ENCODE measurements at places on chromosomes 16 and 17. TPM values are rescaled to one million over a fixed set of nuclear protein-coding genes. Genes with fewer than 3 reads are reported as not detected.

GRCh38 chr16:30786936-30787612, at the start of gene ZNF629:
Gene ZNF629, minus strand, starts transcription at chr16:30787205. Its CDS starts 2,723 bp downstream, at chr16:30784482.
- no peak for DNase-seq

DNA sequence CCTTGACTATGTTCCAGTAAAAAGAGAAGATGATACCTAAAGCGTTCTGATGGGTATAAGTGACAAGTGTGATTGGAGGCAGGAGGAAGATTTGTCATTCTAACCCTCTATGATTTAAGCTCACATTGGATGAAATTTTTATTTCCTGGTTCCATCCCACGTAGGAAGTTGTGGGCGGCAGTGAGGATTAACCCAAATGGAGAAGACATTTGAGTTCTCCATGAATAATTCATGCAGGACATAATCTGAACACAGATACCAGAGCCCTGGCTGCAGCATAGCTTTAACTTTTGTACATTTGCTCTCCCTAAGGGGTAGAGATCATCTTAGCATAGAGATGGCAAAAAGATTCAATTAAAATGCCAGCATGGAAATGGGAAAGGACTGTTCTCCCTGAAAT, 146.3 kb downstream of the SLC39A11 start:
- DNase-seq, result no peak

DNA sequence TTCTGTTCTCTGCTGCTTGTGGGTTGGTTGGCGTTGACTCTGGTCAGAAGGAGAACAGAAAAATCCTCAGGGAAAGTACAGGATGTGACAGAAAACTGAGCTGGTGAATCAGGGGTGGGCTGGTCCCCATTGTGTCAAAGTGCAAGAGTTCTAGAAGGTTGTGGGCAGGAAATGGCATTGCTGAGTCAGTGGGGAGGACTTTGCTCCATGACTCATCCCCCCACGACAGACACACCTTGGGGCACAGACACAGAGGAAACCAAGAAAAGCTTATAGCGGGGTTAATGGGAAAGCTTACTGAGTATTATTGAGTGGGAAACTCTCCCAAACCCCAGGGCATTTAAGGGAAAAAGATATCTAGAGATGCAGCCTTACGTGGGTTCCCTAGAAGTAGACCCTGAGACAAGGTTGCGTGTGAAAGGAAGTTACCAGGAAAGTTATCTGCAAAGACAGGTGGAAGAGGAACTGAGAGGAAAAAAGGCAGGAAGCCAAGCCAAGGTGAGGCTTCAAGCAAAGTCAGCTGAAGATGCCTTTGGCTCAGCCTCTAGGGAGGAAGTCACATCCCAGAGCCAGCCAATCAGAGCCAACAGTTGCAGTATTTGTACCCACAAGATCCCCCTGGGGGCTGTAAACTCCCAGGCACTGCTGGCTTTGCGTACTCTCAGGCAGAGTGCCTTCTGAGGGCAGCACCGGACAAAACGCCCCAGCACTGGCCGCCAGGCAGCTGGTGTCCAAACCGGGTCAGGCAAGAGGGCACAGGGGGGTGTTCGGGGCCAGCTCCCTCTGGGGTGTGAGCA, 86.4 kb downstream of the FOXL1 start:
- DNase-seq, result peak; percentile 97

KRT9 gene
- 0.51 TPM for total RNA-seq

DNA sequence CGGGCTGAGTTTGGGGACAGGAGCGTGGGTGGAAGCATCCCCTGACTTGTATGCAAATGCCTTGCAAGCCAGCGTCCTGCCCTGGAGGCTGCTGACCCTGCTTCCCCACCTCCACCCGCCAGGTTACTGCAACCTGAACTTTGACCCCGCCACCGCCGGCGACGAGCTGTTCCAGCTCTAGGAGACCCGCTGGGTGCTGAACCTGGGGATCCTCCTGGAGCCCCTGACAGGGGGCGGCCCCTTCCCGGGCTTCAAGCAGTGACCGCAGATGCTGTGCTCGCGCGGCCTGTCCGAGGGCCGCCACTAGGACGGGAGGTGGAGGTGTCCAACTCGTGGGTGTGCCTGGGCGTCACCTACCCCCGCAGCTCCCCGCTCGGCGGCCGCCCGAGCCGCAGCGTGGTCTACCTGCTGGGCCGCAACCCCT, 10.7 kb upstream of the SLC16A5 start:
- no peak for DNase-seq

DNA sequence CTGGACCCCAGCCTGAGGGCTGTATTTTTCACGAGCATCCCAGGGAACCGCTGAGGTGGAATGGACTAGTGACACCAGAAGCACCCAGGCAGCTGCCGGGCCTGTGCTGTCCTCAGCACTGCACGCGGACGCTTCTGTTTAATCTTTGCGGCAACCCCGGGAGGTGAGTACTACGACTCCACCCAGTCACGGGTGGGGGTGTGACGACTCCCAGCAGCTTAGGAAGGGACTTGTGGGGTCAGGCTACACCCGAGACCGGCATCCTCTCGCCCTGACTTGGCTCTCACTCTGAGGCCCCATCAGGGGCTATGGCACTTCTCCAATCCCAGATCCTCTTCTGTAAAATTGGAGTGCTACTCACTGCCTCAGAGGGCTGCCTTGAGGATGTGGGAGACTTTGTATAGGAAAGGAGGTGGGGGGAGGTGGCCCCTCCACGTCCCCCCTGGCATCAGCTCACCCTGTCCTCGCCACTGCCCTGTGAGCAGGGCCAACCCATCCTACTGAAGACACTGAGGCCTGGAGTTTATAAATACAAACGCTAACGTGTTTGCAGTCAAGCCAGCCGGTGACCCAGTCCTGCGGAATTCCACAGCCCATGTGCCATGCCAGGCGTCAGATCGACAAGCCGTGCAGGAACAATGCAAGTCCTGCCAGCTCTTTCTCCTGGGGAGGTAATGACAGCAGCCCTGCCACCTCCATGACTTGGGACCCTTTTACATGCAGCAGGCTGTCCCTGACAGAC, 44.4 kb downstream of the PPL start:
- no peak for DNase-seq

- DNase-seq, result no peak
These were observed 15.0 kb upstream of the KDM6B start for GRCh38 chr17:7818746-7819645.

NEUROD2 gene
- not detected for total RNA-seq

GRCh38 chr17:58310511-58311428, 17.8 kb downstream of the TSPOAP1 start:
- no peak for DNase-seq

RCVRN gene
- total RNA-seq, result not detected

YPEL2 gene
- total RNA-seq, result 2.6 TPM

CXCL16 gene
- 12.7 TPM for total RNA-seq

DNA sequence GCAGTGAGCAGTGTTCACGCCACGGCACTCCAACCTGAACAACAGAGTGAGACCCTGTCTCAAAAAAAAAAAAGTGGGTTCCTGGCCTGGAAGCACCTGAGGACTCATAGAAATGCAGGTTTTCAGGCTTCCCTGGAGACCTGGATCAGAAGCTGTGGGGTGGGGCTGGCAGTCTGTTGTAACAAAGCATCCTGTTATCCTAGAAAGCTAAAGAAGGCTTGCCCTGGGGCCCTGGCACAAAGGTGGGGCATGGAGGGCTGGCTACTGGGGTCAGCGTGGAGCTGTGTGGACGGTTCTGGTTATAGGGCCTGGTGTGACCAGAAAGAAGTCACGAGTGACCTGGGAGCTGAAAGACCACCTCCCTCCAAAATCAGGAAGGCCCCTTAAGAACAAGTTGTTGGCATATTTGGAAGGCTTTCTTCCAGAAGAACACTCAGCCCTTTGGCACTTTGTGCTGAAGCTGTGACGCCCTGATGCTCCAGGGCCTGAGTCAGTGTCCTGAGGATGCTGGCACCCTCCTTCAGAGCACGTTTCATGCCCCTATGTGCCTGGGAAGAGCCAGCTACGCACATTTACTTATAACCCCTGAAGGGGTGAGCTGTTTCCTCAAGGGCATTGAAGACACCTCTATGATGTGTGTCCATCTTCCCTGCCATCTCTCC, 6.2 kb downstream of the CRISPLD2 start:
- DNase-seq, result no peak

IGSF6 gene
- total RNA-seq, result 0.26 TPM

- no peak for DNase-seq
These were observed 26.5 kb upstream of the CES5A start for GRCh38 chr16:55901566-55902217.

GRCh38 chr17:43092901-43093300, 32.3 kb downstream of the BRCA1 start:
- no peak for DNase-seq

GRCh38 chr17:17041018-17041521, 1.2 kb upstream of the MPRIP start:
- DNase-seq, result peak; percentile 61

DNAAF8 gene
- under 0.01 TPM for total RNA-seq

GRCh38 chr16:17988839-17989238, 347.7 kb downstream of the NPIPA8 start:
- no peak for DNase-seq

AATK gene
- total RNA-seq, result 0.51 TPM

DNA sequence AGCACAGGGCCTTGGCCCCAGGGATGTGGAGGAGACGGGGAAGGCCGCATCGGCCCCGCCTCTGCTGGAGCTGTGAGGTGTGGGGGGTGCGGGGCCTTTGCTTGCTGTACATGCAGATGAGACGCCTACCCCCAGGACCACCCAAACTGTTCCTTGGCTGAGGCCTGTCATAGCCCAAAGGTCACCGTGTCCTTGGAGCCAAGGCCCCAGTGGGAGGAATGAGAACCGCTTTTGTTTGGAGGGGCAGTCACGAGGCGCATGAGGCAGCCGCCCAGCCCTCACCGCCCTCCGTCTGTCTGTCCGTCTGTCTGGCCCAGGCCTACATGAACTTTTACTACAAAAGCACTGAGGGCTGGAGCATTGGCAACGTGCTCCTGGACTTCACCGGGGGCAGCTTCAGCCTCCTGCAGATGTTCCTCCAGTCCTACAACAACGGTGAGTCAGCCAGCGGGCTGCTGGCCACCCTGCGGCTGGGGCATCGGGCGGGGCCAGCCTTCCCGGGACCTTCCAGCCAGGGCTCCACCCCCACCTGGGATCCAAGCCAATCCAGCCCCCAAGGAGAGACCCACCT, 8.8 kb downstream of the TAX1BP3 start:
- DNase-seq, result peak; percentile 66

GRCh38 chr17:78096093-78096492, 32.5 kb downstream of the TMC6 start:
- DNase-seq, result no peak

DNA sequence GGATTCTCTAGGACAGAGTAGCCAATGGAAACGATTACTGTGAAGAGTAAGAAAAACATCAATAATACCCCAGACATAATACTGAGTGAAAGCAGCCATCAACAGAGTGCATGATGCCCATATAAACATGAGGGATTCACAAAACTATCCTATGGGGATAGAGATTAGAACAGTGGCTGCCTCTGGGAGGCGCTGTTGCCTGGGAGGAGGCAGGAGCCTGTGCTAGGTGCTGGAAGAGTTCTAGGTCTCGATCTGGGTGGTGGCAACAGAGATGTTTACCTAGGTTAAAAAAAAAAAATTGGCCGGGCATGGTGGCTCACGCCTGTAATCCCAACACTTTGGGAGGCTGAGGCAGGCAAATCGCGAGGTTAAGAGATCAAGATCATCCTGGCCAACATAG, 7.9 kb downstream of the FA2H start:
- no peak for DNase-seq

- DNase-seq, result peak; percentile 46
These were observed 405 bp upstream of the CBLN1 start for GRCh38 chr16:49281843-49282642.

NXN gene
- 64.4 TPM for total RNA-seq

C17orf78 gene
- not detected for total RNA-seq

MYH11 gene
- total RNA-seq, result not detected

- no peak for DNase-seq
These were observed 93.9 kb downstream of the ENGASE start for GRCh38 chr17:79168486-79169055.

DNA sequence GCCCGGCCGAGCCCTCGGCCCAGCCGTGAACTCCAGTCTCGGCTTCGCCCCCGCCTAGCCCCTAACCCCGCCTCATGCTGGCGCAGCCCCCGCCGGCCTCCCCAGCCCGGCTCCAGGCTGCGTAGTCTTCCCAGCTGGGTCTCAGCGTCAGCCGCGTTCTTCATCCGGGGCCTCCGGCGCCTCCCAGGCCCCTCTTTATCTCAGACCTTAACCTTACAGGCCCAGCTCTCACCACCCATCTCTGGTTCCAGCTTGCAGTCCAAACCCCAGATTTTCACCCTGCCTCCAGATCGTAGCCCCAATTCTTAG, at the start of gene PROCA1:
Gene PROCA1, minus strand, starts transcription at position 166 of the 309 bp plus-strand sequence. CDS start 228 bp downstream, outside the sequence.
- DNase-seq, result no peak

- DNase-seq, result peak; percentile 12
These were observed 9.9 kb upstream of the MVD start for GRCh38 chr16:88672776-88673175.

DNA sequence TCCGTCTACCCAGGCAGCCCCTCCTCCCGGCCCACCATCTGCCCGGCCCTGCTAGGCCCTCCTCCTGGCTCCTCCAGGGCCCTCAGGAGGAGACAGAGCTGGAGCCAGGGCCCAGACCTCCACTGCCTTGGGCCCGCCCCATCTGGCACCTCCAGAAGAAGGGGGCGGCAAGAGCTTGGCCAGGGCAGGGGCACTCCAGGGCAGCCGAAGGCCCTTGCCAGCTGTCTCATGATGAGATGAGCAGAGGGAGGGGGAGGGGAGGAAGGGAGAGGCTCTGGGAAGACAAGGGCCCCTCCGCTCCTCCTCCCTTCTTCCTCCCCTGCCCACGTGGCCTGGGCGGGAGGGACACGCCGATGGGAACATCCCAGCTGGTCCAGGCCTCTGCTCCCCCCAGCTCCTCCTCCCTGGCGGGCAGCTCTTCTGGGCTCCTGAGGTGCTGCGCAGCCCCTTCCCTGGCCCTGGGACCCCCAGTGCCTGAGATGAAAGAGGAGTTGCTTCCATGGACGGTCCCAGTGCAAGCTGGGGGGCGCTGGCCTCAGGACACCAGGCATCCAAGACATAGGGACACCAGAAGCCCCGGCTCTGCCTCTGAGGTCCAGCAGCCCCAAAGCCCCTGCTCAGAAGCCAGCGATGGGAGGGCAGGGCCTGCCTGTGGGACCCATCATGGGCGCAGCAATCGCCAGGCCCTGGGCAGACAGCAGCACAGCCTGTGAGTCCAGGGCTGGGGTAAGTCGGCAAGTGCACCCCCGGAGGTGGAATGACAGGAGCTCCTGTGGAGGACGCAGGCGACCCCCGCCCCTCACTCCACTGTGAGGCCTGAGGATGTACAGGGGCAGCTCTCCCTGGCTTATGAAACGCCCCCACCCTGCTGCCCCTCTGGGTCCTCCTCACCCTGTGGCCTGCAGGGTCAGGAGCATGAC, 23.6 kb upstream of the ENPP7 start:
- no peak for DNase-seq

GRCh38 chr17:14033166-14033565, 36.1 kb upstream of the COX10 start:
- no peak for DNase-seq
